Kasumi-1 (cell line): ENCODE measurements at places on chromosomes 6 and 20.

- no peak for DNase-seq
Measured at GRCh38 chr6:132666118-132666517, 7.1 kb upstream of the TAAR1 start.

- DNase-seq, result no peak
Measured at GRCh38 chr6:39048481-39049399, at the start of gene GLP1R. Gene GLP1R (plus strand): TSS chr6:39048781. CDS start chr6:39048841, 60 bp downstream.

GRCh38 chr6:30847971-30848436 is 36.3 kb upstream of the DDR1 start:
- DNase-seq, result no peak

DNA sequence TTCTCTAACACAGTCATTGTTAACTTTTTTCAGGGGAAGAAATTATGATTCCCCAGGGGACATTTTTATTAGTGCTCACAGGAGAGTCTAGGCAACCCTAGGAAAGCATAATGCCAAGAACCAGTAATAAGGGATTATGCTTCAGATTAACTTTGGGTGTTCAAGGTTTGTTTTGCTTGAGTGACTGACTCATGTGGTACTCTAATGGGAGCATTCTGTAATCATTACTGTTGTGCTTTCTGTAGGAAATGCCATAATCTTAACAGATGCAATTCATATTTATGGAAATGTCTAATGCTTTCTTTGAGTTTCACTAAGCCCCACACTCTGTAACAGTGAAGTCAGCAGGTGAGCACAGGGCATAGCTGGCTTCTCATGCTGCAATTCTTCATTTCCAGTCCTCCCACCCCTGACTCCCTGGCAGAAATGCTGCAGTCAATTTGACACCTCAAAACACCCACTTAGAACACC is 263.4 kb upstream of the MAN1A1 start:
- DNase-seq, result no peak

DNA sequence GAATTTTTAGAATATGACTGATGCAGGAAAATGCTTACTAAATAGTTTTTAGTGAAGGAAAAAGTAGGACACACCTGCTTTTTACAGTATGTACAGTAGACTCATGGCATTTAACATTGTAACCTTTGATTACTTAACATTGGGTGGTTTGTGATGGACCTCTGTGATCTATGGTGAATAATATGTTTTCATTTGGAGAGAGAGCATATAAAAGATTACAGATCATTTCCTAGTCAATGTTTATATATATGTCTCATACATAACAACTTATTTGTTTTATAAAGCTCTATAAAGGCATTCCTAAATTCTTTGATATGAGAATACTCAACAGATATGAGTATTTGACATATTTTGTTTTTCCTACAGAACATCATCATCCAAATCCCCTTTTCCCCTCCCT is 129.3 kb upstream of the PDE7B start:
- DNase-seq, result no peak

GRCh38 chr20:51531141-51531710 is 11.3 kb downstream of the NFATC2 start:
- DNase-seq, result no peak

- no peak for DNase-seq
Measured at GRCh38 chr20:7516621-7517111, 423.6 kb downstream of the HAO1 start.

- DNase-seq, result no peak
Measured at GRCh38 chr6:42410861-42411260, 40.9 kb downstream of the TRERF1 start.

DNA sequence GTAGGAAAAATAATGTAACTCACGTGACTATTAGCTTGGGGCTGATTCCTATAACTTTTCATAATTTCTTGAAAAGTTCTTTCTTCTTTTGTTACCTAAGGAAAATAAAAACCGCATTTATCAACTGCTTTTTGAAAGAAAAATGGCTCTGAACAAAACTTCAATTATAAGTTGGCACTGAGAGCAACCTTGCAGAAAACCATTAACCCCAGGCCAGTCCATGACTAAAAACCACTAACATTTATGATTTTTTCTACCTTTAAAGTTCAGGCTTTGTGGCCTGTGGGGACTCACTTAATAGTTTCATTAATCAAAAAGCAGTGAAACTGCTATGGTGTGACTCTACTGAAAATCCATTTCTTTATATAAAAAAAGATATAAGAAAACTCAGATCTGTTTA is 69.1 kb upstream of the SAMHD1 start:
- no peak for DNase-seq

DNA sequence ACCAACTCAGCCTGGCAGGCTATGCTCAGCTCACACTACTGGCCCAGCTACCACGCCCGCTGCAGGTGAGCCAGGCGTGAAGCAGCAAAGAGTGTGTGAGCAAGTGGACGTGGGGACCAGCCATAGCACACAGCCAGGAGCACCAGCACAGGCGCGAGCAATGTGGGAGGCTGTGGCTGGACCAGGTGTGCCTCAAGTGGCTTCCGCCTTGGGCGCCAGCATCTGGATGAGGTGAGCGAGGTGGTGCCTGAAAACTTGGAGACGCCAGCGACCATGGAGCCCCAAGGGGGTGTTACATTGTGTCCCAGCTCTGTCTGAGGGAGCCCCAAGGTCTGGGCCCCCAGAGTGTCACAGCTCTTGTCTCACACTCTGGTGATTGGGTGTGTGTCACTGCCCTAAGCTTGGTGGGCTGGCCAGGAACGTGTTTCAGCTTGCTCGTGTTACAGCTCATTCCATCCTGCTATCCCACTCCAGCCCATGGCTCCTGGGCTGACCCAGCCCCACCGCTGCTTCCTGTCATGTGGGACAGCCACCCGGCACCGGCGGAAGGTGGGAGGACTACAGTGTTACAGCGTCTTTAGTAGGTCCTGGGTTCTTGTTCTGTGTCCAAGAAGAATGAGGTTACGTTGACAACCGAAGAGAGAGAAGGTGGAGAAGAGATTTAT is 508.0 kb upstream of the MMS22L start:
- DNase-seq, result no peak

DNA sequence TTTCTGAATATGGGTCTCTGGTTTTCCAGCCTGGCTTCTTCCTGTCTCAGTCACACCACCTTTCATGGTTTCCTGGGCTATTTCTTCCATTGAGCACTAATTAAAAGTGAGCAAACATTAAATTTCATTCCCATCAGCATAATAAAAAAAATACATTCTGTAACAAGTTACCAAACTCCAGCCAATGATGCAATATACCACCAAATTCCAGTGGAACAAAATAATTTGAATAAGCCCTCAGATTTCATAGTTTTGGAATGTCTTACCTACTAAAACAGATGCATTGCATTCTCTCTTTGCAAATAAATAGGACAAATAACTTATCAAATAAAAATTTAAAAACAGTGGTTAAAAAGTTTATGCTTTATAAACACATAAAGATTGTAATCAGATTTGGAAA is 97.8 kb upstream of the PRDM1 start:
- DNase-seq, result no peak

DNA sequence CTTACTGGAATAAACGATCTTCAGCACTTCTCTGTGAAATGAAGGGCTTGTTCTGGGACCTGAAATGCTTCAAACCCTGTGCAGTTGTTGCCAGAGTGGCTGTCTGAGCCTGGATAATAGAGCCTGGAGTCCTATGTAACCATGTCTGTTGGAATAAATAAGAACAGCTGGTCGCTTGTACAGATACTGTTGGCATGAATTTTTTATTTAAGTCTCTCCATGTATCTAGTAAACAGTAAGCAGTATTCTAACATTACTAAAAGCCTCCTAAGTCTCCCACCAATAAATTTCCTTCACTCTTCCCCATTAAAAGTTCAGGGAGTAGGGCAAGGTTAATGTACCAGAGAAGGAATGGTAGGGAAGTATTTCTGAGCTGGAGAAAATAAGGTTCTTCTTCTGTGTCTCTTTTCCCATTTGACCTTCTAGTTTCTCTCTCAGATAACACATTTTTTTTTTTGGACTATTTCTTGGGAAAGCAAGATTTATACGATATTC is 227.5 kb downstream of the PRL start:
- no peak for DNase-seq

GRCh38 chr6:143522039-143522600 is 10.6 kb upstream of the FUCA2 start:
- no peak for DNase-seq

DNA sequence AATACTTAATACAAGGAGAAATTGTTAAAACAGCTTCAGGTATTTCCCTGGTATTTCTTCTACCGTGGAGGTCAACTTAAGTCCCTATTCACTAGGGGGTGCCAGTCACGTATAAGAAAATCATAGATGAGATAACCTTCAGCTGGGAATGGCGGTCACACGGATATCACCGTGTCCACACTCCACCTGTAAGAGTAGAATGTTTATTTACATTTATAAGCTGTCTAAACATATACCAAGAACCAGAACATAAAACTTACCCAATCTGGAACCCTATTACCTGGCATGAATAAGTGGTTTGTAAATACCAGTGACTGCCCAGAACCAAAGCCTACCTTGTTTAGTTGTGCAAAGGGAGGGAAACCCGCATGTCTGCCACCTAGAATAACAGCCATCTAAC is 1.9 kb upstream of the ELOVL4 start:
- DNase-seq, result peak; percentile 78

DNA sequence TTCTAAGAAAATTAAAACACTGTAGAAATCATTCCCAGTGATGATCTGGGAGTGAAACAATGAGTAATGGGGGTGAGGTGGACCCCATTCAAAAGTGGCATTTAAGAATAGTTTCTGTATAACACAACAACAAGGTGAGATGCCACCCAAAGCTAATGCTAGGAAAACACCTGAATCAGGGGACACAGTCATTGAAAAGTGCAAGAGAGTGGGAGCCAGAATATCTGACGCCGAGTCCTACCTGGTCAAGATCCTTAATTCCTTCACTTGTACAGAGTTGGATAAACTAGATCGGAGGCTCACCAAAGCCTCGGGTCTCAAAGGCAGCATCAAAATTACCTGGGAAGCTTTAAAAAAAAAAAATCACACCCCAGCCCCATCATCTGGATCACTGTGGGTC is 17.7 kb downstream of the TNFRSF21 start:
- no peak for DNase-seq

DNA sequence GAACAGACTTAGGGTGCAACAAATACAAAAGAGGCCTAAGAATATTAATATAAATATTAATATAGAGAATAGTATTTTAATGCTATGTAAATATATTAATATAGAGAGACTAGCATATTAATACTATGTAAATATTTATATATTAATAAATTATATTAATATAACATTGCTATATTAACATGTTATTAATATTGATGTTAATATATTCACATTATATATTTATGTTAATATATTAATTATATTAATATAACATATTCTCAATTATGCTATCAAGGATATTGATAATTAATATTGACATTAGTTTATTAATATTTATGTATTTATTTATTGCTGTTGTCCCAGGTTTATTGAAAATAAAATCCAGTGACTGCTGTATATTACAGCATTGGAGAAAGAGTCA is 1.1 kb upstream of the MAS1L start:
- no peak for DNase-seq

GRCh38 chr20:63734946-63735858 is 1.3 kb upstream of the LIME1 start:
- DNase-seq, result no peak

- no peak for DNase-seq
Measured at GRCh38 chr6:102944475-102944874, 1551.0 kb downstream of the GRIK2 start.

GRCh38 chr6:92667843-92668242 is 751.5 kb downstream of the EPHA7 start:
- no peak for DNase-seq

DNA sequence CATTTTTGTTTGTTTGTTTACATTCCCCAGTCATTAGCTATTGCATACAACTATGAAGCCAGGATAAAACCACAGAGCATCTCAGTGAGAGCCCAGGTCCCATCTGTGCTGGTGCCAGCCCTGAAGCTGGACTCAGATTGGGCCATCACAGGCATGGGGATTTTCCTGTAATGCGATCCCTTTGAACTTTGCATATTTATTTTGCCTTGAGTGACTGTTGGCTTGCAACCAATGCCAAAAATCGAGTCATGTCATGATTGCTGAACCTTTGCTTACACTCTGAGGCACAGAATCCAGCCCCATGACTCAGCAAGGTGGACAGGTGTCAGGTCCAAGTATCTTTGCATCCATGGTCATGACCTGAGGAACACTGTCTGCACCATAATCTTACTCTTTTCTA is 46.2 kb upstream of the GGTLC1 start:
- no peak for DNase-seq

DNA sequence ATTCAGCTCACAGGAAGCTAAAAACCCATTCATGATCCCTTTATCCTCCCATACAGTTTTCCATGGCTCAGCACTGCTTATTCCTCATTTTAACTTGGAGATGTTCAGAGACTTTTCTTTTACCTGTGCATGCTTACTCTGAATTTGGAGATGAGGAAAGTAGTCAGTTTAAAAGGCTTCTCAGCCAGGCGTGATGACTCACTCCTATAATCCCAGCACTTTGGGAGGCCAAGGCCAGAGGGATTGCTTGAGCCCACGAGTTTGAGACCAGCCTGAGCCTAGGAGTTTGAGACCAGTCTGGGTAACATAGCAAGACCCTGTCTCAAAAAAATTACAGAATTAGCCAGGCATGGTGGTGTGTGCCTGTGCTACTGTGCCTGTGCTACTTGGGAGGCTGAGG is 30.3 kb upstream of the TMEM217 start:
- DNase-seq, result no peak

GRCh38 chr20:47855799-47856198 is 70.5 kb upstream of the SULF2 start:
- DNase-seq, result no peak

- DNase-seq, result no peak
Measured at GRCh38 chr6:47520282-47520681, 42.7 kb downstream of the CD2AP start.

GRCh38 chr6:148857798-148858390 is 111.1 kb downstream of the UST start:
- no peak for DNase-seq

DNA sequence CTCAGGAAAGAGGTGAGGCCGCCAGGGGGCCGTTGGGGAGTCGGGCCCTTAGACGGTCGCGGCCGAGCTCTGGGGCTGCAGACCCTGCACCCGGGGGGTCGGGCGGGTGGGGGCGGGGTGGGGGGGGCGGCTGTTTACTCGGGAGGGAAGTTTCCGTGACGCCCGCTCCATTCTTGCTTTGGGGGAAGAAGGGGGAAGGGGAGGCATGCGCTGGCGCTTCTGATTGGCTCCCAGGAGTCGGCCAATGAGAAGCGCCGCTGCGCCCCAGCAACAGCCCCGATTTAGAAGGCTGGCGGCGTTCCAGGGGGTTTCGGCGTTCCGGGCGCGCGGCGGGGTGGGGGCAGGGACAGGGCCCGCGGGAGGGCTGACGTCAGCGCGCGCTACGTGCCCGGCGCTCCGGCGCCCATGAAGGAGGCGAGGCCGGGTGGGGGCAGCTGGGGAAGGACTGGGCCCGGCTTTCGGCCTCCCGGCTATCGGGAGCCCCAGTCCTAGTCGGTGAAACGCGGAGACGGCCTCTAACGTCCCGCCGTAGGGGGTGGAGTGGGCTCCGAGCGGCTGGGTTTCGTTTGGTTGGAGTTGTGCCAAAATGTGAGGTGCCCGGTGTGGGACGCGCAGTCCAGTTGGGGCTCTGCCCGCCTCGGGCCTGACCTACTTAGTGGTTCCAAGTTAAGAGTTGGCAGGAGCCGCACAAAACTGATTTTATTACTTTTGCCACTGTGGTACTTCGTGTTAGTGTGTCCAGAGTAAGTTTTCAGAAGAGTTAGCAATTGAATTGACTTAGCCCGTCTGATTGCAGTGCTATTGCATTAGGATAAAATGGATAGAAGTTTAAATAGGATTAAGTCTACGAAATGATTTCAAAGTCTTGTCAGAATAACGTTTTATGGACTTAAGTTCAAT is 1.1 kb downstream of the PNRC1 start:
- DNase-seq, result peak; percentile 96

- no peak for DNase-seq
Measured at GRCh38 chr6:91697010-91697695, 1110.3 kb upstream of the MAP3K7 start.

- DNase-seq, result no peak
Measured at GRCh38 chr6:84492241-84493165, 265.1 kb upstream of the CEP162 start.
